ENCODE measurements at places on chromosomes 3 and 15.

- DNase-seq = no peak
These were observed 25.7 kb upstream of the WNT5A start for GRCh38 chr3:55512571-55513343.

- no peak for DNase-seq
These were observed 51.7 kb downstream of the SLC6A6 start for GRCh38 chr3:14453876-14454638.

GRCh38 chr3:96537165-96537564, 277.2 kb upstream of the EPHA6 start:
- DNase-seq = no peak

GRCh38 chr3:40649346-40649745, 124.6 kb downstream of the ZNF621 start:
- no peak for DNase-seq

- no peak for DNase-seq
These were observed 136.1 kb upstream of the MEF2A start for GRCh38 chr15:99429681-99430081.
